CD4-positive, alpha-beta T cell treated with Interleukin-4 for 4 hours (primary cell): ENCODE measurements at places on chromosomes 6 and 20.
A peak's percentile ranks its signal among the peaks of the same experiment; 100 is the strongest.

- DNase-seq = no peak
Measured at GRCh38 chr6:74607934-74608333, 597.9 kb downstream of the COL12A1 start.

DNA sequence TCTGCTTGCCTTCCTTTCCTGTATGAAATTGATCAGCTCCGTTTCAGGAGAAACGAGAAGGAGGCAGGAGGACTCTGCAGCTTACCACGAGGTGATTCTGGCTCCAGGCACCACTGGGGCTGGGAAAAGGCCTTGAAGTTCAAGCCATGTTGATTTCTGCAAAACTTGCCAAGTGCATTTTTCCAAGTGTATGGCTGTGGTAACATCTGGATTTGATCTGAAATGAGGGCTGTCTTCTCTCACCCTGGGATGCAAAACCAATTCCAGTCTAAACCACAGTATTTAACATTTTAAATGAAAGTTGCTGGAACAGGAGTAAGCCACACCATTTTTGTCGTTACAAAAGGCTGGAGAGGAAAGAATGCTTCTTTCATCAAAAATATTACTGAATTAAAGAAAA is 36.1 kb upstream of the FAM210B start:
- DNase-seq = no peak

DNA sequence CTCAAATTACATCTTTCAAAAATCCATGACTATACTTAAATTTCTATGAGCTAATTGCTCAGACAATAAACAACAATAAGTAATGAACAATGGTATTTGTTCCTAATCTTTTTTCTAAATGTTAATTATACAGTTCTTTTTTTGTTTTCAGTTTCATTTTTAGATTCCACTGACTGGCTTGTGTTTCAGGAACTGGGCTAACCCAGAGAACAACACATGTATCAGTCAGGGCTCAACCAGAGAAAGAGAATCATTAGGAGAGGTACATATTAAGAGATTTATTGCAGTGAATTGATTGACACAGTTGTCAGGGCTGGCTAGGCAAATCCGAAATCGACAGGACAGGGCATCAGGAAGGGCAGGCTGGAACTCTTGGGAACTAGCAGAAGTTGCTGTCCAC is 182.8 kb downstream of the GRM1 start:
- no peak for DNase-seq

GRCh38 chr20:61373055-61373399 is 121.0 kb downstream of the CDH4 start:
- DNase-seq = no peak

DNA sequence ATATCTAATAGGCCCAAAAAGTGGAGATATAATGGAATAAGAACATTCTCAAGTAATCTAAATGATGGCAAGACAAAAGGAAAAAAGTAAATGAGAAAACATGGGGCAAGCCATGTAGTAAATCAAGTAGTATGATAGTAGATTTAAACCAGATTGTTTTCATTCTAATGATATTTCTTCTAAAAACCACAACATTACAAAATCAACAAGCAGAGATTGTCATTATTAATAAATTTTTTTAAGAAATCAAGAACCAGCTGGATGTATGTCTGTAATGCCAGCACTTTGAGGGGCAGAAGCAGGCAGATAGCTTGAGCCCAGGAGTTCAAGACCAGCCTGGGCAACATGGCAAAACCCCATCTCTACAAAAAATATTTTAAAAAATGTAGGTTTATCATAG is 155.0 kb downstream of the RNGTT start:
- no peak for DNase-seq

DNA sequence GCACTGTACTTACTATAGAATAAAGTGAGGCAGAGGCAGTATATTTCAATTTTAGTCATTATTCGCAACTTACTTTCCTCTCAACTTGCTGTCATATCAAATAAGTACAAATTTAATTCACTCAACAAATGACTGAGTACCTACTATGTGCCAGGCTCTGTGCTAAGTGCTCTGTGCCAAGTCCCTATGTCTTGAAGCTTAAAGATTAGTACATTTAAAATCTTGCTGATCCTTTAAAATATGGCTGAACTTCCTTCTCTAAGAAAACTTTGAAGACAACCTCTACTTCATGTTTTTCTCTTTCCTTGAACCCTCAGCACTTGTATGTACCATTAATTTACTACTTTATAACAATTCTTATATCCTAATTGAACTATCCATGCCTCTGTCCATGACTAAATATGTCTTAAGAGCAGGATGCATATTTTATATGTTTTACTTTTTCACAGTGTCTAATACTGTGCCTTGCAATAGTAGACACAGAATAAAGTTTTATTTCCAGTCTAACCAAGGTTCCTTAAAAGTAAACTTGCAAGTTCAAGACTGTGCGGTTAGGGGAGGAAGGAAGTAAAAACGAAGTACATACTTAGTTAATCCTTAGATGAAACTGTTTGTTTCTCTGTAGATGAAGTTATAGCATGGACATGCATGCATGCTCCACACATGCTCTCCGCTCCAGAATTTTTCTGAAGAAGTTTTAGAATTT is 10.0 kb upstream of the LATS1 start:
- no peak for DNase-seq

DNA sequence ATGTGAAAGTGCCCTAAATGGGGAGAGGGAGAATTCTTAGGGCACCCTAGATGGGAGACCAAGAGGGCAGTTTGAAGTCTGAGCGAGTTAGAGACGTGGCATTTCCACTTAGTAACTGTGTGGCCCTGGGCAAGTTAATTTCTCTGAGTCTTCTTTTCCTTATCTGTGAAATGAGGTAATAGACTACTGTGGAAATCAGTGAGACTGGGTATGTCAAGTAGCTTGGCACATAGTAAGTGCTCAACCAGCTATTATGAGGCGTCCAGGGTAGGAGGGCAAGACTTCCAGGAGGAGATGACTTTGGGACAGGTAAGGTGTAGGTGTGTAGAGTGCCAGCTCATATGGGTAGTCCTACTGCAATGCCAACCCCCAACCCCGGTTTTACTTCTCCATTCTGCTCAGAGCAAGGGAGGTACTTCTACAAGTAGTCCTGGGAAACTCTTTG is 770 bp downstream of the KIF3B start:
- DNase-seq = no peak

DNA sequence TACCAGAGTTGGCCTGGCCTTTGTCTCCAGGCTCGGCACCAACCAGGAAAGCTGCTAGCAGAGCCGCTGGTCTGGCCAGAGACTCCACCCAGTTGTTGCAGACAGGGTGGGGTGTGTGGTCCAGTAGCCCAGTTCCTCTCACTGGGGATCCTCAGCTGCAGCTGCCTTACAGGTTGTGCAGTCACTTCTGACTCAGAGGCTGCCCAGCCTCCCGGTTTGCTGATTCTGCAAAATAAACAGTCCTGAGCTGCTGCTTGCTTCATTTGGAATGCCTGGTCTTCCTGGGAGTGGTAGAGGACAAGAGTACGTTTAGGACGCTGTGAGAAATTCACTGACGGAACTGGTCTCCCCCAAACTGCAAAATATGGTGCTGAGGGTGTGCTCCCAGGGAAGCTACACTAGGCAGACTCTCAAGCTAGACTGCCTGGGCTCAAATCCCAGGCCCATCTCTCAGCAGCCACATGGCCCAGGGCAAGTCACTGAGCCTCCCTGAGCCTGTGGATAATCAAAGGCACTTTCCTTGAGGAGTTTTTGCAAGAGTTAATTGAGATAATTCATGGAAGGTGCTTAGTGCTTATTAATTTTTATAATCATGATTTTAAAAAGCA is 246.1 kb downstream of the TFAP2C start:
- no peak for DNase-seq

- DNase-seq = peak; percentile 30
Measured at GRCh38 chr6:89350281-89350966, 2.1 kb downstream of the UBE2J1 start.

GRCh38 chr6:10883312-10884244 is 1.7 kb upstream of the GCM2 start:
- no peak for DNase-seq

DNA sequence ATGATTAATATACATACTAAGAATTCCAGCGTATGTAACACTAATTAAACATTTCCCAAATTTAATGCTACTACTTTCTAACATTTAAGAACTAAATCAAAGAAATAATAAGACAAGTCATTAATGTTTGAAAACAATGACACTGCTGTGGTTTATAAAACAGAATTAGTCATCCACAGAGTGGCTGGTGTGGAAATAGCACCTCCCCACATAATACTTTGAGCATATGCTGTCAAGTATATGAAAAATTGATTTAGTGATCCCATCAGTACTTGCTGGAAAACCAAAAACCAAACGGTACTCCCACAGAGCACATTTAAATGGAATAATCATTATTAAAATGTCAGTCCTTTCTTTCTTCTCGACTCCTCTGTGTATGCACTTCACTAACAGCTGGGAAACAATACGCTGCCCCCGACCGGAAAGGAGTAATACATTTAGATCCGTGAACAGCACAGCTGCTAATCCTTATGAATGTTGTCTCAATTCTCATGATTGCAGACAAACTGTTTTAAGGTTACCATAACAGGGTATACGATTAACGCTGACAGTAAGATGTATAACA is 78.4 kb downstream of the PREP start:
- no peak for DNase-seq

DNA sequence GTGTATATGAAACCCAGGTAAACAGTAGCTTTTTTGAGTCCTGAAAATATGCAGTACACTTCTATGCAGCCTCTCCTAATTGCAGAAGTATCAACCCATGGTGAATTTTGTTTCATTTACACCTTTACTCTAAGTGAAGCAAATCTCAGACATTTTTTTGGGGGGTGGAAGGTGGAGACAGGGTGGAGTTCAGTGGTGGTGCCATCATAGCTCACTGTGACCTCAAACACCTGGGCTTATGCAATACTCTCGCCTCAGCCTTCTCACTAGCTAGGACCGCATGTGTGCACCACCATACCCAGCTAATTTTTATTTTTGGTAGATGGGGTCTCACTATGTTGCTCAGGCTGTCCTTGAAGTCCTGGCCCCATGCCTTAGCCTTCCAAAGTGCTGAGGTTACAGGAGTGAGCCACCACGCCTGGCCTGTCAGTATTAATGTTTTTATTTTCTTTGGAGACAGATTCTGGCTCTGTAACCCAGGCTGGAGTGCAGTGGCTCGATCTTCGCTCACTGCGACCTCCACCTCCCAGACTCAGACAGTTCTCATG is 80.3 kb downstream of the JARID2 start:
- peak; percentile 27 for DNase-seq

DNA sequence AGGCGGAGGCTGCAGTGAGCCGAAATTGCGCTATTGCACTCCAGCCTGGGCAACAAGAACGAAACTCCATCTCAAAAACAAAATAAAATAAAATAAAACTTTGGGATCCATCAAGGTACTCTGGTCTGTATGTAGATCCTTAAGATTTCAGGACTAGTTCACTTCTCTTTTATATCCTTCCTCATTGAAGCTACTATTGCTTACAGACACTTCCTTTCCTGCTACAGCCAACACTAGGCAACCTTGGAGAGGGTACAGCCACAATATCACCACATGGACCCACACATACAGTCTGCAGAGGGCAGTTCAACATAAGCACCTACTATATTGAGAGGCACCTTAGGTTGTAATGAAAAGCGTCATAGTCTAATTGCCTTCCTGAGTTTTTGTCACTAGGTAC is 113.3 kb downstream of the ATXN1 start:
- DNase-seq = no peak

DNA sequence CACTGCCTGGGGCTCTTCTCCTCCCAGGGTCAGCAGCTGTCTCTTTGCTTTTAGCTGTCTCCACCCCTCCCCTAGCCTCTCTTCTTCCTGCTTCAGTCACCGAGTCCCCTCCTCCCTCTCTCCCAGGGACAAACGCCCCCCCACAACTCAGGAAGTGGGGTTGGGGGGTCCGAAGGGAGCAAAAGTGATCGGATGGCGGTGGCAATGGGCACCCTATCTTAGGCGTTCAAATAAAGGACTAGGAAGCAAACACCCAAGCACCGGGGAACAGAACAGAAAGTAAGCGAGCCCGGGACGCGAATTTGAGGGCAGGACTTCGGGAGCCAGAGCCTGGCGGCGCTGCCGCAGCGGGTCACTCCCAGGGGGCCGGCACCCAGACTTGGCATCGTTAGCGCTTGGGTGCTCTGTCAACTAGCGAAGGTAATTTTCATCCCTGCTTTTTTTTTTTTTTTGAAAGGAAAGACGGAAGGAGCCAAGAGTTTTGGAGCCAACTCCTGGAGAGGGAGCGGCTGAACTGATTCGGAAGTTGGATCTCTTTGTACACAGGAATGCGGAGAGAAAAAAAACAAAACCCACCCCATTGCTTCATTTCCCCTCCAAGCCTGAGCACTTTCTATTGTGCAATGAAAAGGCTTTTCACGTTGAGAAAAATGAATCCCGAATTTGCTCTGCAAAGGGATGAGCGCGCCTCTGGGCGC is 815 bp upstream of the ITPR3 start:
- peak; percentile 30 for DNase-seq

DNA sequence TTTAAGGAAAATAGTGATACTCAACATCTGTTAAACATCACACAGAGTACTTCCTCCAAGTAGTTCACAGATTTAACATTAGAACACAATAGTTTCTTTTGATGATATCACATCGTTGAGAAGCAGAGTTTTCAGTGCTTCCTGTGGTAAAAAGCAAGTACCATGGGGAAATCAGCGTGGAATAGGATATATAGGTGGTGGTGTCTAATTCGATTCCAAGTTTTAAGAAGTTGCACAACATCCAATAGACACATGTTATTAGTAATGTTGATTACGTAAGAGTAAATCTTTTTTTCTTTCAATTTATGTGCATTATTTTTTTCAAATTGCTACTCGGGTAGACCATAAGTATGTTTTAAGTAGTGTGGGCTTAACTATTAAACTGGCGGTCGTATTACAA is 360.7 kb downstream of the NKAIN2 start:
- DNase-seq = no peak

- peak; percentile 64 for DNase-seq
Measured at GRCh38 chr6:106546691-106547414, 82.4 kb downstream of the RTN4IP1 start.

DNA sequence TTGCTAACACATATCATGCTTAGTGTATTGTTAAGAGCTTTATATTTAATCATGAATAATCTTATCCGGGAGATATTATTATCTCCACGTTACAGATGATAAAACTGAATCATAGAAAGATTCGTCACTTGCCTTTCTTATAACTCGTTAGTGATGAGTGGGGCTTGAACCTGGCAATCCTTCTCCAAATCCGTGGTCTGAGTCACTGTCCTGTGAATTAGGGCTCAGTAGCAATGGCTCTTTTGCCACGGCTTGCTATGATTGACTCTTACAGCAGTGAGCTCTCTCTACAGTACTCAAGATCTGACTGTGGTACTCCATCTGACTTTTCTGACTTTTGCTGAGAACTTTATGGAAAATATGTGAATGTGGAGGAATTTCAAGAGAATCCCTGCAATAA is 246.9 kb downstream of the PACRG start:
- DNase-seq = no peak
